ENCODE measurements at places on chromosomes 12 and 14. TPM values are rescaled to one million over a fixed set of nuclear protein-coding genes. Genes with fewer than 3 reads are reported as not detected.

The KRT78 gene
- not detected for polyA plus RNA-seq

DNA sequence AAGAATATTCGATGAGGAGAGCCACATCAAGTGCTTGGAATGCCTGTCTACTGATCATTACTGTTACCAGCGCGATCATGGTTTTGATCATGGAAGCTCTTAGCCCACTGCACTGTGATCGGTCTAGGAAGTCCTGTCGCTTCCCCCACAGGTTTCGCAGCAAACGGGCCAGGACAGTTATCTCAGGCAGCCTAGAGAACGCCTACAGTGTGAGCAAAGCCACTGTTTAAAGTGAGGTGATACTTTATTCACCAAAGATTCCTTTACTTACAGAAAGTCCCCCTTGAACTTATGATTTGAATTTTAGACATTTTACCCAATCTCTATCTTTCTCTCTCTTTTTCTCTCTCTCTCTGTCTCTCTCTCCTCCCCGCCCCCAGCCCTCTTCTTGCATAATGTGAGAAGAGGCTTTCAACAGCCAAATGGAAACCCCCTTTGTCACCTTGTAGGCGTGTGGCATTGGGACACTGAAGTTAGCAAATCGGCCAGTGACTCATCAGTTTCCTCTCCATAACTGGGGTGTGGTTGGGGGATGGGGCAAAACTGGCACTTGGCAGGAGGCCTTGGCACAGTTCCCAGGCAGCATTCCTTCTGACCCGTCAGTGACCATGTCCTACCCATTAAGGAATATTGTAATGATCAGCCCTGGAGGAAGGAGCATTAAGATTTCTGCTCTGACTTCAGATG lies 214.8 kb downstream of the CHST11 start:
- DNase-seq: peak; percentile 96

- DNase-seq: peak; percentile 71
Measured at GRCh38 chr12:111455448-111456320, 50.0 kb downstream of the SH2B3 start.

DNA sequence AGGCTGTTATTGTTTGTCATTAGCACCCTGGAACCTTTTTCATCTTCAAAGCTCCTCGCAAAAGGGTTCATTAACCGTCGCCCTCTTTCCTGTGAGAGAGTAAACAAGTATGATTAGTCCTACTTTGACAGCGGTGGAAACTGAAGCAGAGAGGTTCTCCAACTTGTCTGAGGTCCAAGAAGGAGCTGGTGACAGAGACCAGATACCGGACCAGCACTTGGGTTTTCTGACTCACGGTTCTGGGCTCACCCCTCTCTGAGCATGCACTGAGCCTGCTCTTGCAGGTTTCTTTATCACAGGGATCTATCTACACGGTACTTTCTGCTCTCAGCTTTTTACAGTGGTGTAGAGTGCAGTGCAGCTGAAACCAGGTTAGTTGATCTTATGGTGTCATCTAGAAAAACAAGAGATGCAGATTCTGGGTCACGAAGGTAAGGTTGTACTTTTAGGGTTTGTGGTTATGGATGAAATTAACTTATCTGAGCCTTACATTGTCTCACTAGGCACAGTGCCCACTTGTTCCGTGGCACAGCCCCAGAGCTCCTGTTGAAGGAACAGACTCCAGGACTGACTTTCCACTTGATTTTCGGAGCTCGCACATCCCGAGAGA lies 62.1 kb downstream of the PPP2R5C start:
- peak; percentile 76 for DNase-seq

DNA sequence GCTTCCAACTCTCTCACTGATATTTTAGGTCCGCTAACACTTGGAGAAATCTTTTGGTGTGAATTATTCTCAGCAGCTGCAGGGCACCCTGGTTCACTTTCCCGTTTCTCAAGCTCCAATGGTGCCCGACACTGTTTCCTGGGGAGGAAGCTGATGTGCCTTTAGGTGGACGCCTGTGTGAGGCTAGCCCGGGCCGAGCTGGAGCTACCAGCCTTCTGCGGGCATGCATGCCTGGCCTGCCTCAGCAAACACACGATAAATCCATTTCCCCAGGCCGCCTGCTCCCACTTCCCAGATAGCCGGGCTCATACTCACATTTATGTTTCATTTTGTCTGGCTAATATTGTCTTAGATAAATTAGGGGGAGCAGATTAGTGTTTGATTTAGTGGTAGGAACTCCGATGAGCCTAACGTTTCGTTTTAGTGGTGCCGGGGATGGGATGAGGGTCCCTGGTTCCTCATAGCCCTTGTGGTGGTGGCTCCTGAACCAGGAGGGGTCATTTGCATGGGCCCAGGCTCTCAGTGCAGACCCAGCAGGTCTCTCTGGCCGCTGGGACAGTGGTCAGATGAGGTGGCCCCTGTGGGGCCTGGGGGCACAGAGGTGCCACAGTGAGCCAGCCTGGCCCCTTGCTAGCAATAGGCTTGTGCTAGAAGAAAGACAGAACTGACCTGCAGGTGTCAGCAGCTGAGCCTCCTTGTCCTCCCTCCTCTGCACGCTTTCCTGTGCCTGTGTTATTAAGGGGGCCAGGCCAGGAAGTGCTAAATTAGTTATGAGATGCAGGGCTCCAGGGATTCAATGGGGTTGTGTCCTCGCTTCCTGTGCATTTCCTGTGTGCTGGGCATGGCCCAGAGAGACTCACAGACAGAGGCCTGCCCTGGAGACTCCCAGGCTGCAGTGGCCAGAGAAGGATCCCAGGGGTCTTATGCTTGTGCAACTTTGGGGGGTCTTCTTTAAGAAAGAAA lies 88.3 kb downstream of the KIF26A start:
- DNase-seq: no peak

DNA sequence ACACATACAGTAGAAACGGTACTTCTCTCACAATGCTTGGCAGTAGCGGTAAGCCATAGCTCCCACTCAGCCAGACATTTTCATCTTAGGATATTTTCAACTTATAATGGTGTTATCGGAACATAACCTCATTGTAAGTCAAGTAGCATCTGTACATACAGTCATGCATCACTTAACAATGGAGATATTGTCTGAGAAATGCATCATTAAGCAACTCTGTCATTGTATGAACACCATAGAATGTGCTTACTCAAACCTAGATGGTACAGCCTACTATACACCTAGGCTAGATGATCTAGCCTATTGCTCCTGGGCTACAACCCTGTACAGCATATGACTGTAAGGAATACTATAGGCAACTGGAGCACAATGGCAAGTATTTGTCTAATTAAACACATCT lies 40.8 kb downstream of the RPS6KA5 start:
- no peak for DNase-seq

The PYGL gene
- polyA plus RNA-seq: 56.2 TPM

DNA sequence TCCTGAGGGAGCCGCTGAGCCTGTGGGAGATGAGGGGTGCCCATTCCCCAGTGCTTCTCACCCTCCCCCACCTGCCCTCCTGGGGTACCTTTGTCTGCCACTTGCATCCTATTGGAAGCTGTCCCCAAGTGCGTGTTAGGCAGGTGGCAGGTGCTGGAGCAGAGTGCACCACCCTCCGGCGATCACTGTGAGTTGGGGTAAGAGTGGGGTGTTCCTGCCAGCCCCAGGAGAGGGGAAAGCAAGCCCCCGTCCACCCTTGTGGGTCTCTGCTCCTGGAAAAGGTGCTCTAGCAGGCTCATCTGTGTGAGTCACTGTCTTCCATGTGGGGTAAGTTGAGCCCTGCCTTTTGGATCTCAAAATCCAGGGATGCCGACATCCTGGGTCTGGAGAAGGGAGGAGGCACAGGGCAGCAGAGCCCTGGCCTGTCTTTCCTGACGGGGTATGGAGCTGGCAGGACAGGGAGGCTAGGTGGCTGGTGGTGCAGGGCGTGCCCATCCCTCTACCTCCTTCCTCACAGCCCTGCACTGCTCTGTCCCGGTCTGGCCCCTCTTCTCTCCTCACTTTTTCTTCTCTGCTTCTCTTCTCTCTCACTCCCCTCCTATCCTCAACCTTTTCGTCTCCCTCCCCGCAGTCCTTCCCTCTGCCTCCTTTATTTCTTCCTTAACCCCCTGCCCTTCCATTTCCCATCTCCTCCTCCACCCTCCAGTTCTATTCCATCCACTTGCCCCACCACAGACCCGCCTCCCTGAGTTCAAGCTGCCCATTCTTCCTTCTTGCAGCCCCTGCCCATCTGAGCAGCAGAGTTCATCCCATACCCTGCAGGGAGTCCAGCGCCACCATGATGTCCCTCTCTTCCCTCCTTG lies 20.1 kb upstream of the KRT7 start:
- no peak for DNase-seq

- DNase-seq: peak; percentile 48
Measured at GRCh38 chr12:6928022-6928702, 403 bp downstream of the ATN1 start.

Measured in GM23248 (cell line).